NK-92 treated with Interleukin-12 subunit alpha and Interleukin-12 subunit beta, amount 100 ng/mL, for 24 hours (cell line): ENCODE measurements at places on chromosomes 13 and 19.
A peak's percentile ranks its signal among the peaks of the same experiment; 100 is the strongest.

- DNase-seq: no peak
Measured at GRCh38 chr19:50478901-50479715, 2.5 kb upstream of the GARIN5A start.

GRCh38 chr13:110442930-110443621 lies 118.4 kb downstream of the RAB20 start:
- DNase-seq: no peak

DNA sequence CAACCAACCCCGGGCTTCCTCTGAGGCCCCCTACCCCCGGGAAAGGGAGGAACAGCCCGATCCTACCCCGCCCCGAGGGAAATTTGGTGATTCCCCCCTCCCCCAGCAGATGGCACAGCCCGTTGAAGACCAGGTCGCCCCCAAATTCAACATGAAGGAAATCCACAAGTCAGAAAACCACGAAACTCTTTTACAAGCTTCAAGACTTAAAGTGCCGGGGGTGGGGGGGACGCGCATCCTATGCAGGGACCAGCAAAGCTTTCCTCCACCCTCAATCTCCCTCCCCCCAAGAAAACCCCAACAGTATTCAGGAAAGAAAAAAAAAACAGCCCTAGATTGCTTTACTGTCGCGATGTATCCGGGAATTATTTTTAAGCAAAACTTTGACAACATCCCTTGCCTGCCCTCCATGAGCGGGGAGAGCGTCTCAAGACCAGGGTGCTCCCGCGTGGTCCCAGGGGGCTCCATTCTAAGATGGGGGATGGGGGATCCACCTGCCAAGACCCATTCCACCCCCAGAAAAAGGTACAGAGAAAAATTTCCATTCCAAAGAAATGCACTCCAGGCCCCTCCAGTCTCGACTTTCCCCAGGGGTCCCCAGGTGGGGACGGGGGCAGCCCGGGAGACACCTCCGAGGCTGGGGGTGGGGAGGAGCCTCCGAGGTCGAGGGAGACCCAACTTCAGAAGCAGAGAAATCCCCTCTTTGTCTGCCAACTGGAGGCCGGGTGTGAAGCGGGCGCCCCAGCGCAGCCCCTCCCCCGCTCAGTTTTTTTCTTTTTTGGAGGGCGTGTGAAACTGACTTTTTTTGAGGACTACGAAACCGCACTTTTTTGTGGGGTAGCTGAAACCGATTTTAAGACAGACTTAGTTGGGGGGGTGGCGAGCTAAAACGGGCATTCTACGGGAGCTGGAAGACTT lies 1.5 kb downstream of the TCF3 start:
- no peak for DNase-seq

DNA sequence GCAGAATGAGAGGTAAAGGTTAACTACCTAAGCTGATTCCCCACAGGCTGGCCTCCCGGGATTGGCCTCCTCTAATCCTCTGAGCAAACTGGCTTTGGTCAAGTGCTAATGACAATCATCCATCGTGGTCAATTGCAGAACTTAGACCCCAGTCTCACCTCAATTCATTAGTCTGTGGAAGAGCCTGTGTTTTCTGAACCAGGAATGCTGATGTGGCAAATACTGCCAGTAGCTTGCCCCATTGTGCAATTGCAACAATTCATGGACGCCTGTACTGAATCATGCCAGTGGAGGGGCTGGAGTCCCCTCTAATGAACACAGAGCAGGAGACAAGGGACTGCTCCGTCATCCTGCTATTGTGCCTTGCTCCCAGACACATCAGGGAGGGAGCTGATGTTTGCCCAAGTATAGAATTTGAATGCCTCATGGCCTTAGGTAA lies 1256.5 kb downstream of the EFNB2 start:
- DNase-seq: no peak

DNA sequence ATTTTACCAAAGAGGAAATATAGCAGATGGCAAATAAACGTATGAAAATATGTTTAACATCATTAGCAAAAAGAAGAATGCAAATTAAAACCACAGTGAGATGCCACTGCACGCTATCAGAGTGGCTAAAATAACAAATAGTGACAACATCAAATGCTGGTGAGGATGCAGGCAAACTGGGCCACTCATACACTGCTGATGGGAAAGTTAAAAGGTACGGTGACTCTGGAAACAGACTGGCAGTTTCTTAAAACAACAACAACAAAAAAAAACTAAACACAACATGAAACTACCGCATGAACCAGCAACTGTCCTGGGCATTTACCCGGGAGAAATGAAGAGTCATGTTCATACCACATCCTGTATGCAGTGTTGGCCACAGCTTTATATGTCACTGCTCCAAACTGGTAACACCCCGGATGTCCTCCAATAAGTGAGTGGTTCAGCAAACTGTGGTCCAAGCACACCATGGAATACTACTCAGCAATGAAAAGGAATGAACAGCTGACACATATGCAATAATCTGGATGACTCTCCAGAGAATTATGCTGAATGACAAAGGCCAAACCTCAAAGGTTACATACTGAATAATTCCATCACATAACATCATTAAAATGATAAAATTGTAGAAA lies 22.3 kb downstream of the EPS15L1 start:
- peak; percentile 30 for DNase-seq

GRCh38 chr19:3760871-3761361 lies 576 bp downstream of the APBA3 start:
- DNase-seq: no peak

- DNase-seq: no peak
Measured at GRCh38 chr19:40419066-40419612, 6.0 kb upstream of the PRX start.

- DNase-seq: no peak
Measured at GRCh38 chr19:2469102-2469914, 6.6 kb upstream of the GADD45B start.

- DNase-seq: no peak
Measured at GRCh38 chr13:75818968-75819225, 182.8 kb downstream of the LMO7 start.

- no peak for DNase-seq
Measured at GRCh38 chr19:56732976-56733375, 61.4 kb upstream of the ZNF835 start.

- no peak for DNase-seq
Measured at GRCh38 chr19:15589760-15590451, 25.1 kb upstream of the CYP4F8 start.

DNA sequence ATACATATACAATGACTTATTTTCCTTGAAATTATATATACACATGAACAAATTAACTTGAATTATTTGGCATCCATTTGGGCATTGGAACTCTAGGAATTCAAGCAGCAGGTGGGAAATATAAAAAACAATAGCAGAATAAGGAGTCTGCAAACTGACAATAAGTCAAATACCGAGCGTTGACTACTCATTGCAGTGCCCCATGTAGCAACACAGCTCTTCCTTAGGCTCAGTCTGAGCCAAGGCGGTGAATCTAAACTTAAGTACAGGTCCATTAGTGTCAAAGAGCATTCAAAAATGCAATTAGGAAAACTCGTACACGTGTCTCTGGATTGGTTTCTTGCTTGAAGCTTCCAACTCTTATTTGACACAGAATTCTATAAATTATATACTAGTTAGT lies 462.5 kb upstream of the KLF12 start:
- DNase-seq: no peak

DNA sequence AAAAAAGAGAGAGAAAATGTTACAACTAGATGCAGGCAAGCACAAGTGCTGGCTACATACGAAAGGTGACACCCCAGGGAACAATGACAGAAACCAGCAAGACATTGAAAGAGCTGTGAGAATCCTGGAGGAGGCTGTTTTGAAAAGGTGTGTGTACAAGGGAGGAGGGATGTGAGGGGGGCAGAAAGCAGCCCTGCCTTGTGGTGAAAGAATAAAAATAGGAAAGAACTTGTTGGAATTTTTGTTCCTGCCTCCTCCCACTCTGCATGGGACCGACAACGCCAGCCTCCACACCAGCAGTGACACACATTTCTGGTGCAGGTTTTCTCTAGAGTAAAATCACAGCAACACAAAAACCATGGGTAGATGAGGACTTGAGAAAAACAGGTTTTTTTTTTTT lies 1258.6 kb downstream of the PCDH9 start:
- no peak for DNase-seq

- DNase-seq: no peak
Measured at GRCh38 chr13:56166864-56167263, 973.9 kb upstream of the PRR20A start.

GRCh38 chr19:9324584-9324962 lies 594 bp downstream of the ZNF559 start:
- DNase-seq: no peak

- no peak for DNase-seq
Measured at GRCh38 chr13:34654647-34655046, 287.4 kb upstream of the NBEA start.

DNA sequence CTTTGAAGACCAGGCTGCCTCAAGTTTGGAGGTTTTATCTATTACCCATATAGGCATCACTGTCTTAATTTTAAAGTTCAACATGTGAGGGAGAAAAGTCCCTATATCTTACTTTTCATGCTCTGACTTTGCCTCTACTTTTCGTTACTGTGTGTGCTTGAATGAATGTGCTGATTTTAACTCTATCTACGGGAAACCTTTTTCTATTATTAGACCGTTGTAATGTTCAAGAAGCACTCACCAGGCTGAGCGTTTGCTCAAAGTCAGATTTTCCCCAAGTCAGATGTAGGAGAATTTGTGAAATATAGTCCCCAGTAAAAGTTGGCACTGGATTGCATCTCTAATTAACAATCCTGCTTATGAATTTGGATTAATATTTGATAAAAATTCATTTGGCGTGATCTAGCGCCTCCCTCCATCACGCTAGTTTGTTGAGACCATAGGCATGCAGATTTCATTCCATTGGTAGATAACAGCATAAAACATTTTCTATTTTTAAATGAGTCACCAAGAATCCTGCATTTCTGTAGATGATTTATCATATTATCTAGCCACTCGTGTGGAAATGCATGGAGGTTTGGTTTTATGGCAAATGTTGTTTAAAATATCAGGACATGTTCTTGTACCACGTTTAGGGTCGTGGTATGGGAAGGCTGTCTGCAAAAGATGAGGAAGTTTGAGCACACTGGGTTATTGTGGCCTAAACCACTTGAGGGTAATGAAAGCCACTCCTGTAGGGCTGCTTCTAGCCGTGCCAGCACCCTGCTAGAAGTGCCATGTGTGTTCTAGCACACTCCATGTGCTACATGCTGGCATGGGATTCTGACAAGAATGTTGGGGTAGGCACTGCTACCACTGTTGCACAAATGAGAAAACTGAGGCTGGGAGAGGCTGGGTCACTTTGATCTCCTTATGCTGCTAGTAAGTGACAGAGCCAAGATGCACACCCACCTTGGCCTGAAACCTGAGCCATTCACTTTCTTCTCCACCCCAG lies 179.4 kb downstream of the FGF9 start:
- no peak for DNase-seq

- peak; percentile 61 for DNase-seq
Measured at GRCh38 chr13:60397704-60398378, 821 bp downstream of the TDRD3 start.

GRCh38 chr13:39245688-39246087 lies 207.4 kb downstream of the NHLRC3 start:
- DNase-seq: no peak

DNA sequence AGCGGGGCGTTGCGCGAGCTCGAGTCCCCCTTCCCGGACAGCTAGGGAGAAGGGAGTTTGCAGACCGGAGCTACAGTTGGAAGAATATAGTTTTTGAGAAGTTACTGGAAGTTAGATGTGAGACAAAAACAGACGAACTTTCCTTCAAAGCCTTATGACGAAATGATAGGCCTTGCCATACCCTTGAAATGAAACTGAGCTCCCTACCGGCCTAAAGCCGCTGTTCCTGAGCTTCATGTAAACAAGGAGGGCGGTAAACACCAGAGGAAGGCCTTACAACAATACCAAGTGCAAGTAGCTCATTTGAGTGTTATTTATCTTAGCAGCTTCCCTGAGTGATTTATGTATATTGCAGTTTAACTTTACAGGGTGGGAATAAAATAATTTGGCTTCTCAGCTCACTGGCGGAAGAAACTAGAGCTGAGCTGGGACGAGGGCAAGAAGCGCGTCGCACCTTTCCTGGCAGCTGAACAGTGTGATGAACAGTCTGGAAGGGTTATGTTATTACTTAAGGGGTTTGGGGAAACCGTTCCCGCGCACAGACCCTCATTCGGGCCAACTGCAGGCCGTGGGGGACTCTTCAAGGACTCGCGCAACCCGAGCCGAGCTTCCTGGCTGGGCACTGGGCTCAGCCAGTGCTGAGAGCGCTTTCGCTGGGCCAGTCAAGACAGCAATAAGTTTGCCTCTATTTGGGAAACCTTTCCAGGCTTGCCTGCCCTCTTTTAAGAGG lies 111.2 kb downstream of the KCNRG start:
- no peak for DNase-seq

DNA sequence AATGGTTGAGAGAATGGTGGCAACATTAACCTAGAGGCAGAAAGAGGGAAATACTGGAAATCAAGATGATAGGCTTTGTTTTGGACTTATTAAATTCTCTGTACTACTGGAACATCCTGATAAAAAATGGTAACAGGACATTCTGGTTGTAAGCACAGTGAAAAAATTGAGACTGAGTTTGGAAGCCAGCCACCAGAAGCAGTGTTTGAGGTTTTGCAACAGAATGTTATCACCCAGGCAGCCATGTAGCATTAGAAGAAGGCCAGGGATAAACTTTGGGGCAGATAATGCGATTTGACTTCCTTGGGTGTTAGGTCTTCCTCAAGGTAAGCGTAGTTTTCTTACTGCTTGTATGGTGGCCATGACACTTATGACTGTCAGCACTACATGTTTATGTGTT lies 307.4 kb downstream of the ATP8A2 start:
- DNase-seq: no peak

DNA sequence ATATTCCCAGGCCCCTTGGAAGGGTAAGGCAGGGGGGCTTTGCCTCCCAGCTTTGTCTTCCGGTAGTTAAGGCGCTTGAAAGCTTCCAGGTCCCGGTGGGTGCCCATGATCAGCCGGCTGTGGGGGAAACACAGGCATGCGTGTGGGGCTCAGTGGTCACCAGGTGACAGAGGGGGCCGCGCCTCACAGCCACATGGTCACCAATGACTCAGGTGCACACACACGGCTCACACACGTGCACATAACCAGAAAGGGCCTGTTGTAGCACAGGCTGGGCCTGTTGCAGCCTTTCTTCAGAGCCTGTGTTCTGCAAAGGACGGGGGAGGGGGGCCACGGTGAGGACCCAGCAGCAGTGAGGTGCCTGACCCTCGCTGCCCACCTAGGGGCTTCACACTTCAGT lies 5.9 kb downstream of the NANOS3 start:
- no peak for DNase-seq

DNA sequence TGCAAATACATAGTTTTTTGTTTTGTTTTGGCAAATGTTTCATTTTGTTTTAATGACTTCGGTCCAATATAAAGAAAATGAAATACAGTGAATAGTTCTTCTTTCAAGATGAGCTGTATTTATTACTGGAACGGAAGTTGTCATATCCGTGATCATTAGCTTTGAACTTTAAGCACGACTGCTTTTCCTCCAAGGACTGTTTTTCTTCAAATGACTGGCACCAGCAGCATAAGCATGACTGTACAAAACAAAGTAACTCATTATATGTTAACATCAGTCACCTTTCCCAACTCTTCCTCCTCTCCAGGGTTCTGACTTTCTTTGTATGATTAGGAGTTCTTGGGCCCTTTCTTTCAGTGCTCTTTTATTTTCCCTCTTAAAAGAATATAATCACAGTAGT lies 20.5 kb downstream of the EDNRB start:
- no peak for DNase-seq
